Sciatic nerve (tissue), 2 donors: ENCODE measurements at places on chromosomes 7 and 10.

GRCh38 chr10:129949891-129950291 lies 14.2 kb downstream of the EBF3 start:
- peak; percentile 83 for DNase-seq

DNA sequence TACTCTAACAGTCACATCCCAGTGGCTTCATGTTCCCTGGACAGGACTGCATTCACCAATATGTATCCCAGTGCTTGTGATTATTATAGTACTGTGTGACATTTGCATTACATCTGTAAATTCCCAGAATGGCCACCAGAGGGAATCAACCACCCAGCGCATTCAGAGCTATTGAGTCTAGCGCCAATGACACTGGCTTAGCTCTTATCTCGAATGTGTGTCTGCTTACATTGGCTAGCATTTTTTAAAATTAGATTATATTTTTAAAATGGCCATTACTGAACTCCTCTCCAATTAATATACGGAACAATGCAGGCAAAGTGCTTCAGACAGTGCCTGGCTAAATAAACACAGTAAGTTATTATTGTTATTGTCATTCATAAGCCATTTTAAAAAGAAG lies 36.3 kb downstream of the TRIL start:
- no peak for DNase-seq

DNA sequence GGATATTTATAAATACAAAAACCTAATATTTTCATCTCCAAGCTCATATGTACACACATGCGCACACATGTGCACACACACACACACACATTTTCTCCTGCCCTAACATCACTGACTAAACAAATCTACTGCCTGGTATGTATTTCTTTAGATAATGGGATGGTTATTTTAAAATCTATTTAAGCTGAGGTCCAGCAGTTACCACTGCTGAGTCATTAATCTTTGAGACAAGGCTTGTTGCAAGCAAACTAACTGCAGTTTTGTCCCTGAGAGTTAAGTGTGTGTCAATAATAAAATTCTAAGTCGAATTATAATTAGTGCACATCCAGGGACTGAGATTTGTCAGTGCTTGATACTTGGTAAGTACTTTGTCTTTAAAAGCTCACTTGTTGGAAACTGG lies 135.1 kb downstream of the VPS50 start:
- DNase-seq: no peak

GRCh38 chr7:134813663-134814396 lies 34.4 kb downstream of the CALD1 start:
- DNase-seq: no peak

- DNase-seq: no peak
Observed at GRCh38 chr7:98282703-98283102, 1.2 kb downstream of the BRI3 start.

GRCh38 chr10:50367732-50368131 lies 116.4 kb upstream of the ASAH2 start:
- no peak for DNase-seq

- no peak for DNase-seq
Observed at GRCh38 chr10:115963848-115964247, 309.2 kb downstream of the GFRA1 start.

DNA sequence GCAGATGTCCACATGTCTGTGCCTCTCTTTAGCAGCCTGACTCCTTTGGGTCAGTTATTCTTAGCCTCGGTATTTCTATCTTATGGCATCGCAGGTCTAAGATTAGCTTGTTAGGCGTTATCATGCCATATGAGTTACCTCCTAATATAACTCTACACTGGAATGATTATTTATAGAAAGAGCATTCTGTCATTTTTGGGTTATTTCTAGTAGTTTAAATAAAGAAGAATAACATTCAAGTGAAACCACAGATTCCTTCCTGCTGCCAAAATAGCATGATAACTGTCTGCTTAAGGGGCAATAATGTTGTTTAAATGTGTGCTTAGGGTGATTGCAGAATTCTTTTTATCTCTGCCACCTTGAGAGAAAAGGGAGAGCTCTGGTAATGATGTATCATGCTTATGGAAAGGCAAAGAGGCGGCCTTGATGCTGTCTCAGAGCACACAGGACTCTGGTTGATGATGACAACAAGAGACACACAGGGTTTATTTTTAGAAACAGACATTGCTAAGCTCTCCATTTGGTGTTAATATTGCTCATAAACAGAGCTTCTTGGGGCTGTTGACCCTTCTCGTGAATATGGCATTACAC lies 10.4 kb downstream of the HDAC9 start:
- DNase-seq: no peak

DNA sequence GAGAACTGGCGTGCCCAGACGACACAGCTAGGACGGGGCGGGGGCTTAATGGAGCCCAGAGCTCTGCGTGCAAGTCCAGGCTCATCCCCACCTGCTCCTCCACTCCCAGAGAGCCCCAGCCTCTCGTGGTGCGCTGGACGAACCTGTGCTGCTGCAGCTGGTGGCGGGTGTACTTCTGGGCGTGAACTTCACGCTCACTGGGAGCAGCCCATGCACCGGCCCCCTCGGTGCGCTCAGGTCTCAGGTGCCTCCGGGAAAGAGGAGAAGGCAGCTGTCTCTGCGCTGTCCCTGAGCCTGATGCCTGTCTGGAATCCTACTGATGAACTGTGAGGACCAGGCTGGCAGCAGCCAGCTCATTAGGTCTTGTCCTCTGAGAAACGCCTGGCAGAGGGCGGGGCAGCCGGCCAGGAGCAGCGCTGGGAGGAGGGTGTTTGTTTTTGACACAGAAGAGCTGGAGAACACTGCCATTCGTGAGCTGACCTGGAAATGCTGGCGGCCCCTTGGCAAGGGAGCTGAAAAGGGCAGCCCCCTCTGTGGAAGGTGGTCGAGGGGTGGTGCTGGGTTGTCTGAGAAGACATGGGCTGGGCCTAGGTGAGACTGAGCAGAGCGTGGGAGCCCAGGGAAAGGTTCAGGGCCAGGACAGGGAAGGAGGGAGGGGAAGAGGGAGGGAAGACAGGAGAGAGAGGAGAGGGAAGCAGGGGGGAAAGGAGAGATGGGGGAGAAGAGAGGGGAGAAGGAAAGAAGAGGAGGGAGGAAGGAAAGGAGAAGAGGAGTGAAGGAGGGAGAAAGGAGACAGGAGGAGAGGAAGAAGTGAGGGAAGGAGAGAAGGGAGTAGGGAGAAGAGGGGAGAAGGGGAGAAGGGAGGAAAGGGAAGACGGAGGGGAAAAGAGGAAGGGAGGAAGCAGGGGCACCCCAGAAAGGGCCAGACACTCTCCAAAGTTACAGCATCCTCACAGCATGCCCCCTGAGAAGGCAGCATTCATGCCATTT lies 53.5 kb upstream of the TNS3 start:
- no peak for DNase-seq

- DNase-seq: no peak
Observed at GRCh38 chr10:62178568-62178967, 90.1 kb downstream of the RTKN2 start.

GRCh38 chr7:15780271-15780670 lies 93.8 kb upstream of the MEOX2 start:
- DNase-seq: no peak

- no peak for DNase-seq
Observed at GRCh38 chr7:150755473-150756099, 18.4 kb downstream of the GIMAP5 start.

DNA sequence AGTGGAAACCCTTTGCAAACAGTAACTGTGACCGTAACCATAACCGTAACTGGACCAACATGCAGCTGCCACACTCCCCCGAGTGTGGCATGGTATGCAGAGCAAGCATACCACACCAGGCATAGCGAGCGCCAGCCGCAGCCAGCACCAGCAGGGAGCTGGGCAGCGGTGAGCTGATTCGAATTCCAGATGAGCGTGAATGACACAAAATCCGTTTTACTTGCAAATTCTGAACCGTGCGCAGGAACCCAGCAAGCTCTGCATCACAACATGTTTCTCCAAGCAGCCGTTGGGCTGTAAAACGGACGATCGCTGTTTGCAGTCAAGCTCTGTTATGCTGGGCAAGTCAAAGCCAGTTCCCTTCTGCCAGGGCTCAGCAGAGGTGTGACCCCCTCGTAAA lies 111.1 kb downstream of the OAT start:
- no peak for DNase-seq

- DNase-seq: no peak
Observed at GRCh38 chr10:83881661-83882060, 257.6 kb upstream of the GHITM start.

DNA sequence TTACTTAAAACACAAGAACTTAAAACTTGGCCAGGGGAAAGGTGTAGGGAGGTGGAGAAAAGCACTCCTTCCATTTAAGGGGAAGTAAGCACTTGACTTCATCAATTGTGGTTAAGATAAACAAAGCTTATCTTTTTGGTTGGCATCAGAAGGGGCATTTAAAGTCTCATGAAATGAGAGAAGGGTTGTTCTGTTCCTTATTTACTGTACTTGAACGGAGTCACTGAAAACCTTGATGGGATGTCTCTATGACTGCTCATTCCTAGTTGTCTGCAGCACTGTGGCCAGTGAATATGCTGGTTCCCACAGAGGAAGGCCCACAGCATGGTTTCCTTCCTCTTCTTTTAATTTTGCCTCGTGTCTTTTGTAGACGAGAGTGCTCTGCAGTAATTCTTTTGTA lies 229.3 kb downstream of the AUTS2 start:
- no peak for DNase-seq

DNA sequence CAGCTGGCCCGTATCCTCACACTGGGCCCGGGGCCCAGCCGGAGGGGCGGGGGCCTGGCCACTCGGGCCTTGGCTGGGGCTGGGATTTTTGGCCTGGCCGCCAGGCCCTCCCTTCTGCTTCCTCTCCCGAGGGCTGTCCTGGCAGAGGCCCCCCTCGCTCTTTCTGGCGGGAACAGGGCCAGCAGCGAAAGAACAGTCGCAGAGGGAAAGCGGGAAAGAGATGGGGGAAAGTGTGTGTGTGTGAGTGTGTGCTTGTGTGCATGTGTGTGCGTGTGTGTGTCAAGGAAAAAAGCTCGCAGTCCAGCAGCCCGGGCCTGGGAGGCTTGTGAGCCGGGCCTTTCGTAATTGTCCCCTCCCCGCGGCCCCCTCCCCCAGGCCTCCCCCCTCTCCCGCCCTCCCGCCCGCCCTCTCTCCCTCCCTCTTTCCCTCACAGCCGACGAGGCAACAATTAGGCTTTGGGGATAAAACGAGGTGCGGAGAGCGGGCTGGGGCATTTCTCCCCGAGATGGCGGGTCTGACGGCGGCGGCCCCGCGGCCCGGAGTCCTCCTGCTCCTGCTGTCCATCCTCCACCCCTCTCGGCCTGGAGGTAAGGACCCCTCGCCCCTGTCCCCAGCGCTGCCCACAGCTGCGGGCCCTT lies at the start of gene ELN:
ELN (plus strand) TSS at position 491 of the 638 bp plus-strand sequence; CDS start at position 506, 15 bp downstream.
- peak; percentile 87 for DNase-seq

GRCh38 chr7:136234040-136234439 lies 256.9 kb upstream of the MTPN start:
- no peak for DNase-seq

GRCh38 chr10:68087685-68088401 lies 12.8 kb upstream of the HERC4 start:
- DNase-seq: no peak

- no peak for DNase-seq
Observed at GRCh38 chr7:78172933-78173591, 374.5 kb downstream of the PHTF2 start.

GRCh38 chr7:27840313-27840712 lies 100.4 kb downstream of the TAX1BP1 start:
- no peak for DNase-seq

GRCh38 chr10:78529262-78529661 lies 495.6 kb downstream of the RPS24 start:
- DNase-seq: peak; percentile 8

- DNase-seq: no peak
Observed at GRCh38 chr7:115004121-115004520, 82.2 kb downstream of the MDFIC start.

GRCh38 chr10:29730969-29731368 lies 96.2 kb upstream of the SVIL start:
- DNase-seq: no peak

DNA sequence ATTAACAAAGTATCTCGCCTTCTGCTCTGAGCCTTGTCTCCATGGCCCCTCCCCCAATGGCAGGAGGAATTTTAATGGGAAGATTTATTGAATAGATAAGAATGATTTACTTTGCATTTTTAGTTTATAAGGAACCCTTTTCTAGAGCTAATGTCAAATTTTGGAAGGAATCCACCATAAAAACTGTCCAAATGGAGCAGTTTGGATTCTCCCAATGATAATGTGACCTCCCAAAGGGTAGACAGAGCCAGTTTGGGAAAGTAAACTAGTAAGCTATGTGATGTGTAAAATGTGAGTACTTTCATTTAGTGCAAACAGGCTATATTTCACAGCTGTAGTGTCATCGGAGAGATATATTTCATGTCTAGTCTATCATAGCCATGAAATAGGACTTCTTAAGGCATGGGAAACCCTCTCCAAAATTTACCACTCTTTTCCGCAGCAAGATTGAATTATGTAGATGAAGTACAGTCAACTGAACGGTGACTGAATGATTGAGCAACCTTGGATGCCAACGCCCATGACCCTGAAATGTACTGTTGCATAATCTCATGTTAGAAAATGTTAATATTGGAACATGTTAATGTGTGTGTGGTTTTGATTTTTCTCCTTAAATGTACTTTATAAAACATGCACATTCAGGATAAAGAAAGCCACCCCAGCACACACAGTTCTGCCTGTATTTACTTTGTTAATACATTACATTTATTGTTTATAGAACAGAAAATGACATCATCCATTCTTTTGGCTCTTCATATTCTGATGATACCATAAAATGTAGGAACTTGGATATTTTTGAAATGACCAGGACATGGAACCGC lies 140.6 kb downstream of the NRP1 start:
- no peak for DNase-seq

DNA sequence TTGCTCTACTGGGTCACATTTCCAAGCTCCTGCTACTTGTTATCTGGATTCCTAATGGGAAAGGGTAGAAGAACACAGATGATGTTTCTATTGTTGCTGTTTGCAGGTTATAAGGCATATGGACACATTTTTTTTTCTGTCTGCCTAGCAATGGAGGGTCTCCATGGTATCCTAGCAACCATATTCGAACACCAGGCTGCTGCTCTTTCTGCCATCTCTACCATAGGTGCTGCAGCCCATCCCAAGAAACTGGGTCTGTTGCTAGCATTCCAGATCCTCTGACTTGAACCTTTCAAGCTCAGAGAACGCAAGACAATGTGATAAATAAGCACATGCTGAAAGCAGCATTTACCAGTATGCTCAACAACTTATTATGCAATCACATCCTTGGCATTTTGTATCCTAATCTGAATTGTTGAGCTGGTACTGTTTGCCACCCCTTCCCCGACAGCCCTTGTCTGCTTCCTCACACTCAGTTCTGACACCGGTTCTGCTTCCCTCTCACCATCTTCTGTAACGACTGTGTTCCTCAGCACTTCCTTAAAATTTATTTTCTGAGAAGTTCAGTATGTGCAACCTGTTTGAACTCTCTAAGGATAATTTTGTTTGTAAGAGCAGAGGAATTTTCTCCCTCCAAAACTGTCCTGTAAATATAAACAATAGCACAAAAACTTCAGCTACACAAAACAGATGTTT lies 6.2 kb downstream of the PRKG1 start:
- DNase-seq: no peak

DNA sequence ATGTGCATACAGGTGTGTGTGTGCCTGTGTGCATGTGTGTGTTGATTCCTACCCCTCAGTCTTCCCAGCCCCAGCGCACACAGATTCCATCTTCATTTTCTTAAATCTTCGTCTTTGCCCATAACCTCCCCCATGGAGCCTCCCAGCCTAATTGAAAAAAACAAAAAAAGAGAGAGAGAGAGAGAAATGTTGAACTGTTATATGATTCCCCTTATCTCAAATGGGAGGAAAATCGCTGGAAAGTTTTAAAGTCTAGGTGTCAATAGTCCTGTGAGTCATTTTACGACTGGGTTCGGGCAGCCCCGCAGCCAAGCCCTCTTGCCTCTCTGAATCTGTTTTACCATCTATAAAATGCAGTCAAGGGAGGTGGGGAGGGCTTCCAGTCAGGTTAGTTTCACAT lies 60.9 kb downstream of the SPOCK2 start:
- DNase-seq: no peak
